Globus pallidus (tissue), 1 donor: ENCODE measurements at places on chromosomes 3 and 15.

- DNase-seq = no peak
Measured at GRCh38 chr15:91140601-91141000, 40.5 kb downstream of the SV2B start.

DNA sequence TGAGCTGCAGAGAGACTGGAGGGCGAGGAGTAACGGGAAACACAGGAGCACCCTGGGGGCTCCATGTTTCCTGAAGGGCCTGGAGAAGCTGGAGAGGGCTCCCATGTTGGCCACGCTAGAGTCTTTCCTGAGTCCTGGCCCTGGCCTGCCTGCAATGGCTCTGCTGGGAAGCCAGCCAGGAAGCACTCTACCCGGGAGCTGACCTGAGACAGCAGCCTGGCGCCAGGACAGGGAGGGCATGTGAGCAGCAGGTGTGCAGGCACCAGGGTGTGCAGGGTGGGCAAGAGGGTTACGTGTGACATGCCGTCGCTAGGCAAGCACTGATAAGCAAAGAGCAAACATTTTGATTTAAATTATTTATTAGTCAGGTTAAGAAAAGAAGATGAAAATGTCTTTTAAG, 301.4 kb downstream of the OCA2 start:
- DNase-seq = no peak

DNA sequence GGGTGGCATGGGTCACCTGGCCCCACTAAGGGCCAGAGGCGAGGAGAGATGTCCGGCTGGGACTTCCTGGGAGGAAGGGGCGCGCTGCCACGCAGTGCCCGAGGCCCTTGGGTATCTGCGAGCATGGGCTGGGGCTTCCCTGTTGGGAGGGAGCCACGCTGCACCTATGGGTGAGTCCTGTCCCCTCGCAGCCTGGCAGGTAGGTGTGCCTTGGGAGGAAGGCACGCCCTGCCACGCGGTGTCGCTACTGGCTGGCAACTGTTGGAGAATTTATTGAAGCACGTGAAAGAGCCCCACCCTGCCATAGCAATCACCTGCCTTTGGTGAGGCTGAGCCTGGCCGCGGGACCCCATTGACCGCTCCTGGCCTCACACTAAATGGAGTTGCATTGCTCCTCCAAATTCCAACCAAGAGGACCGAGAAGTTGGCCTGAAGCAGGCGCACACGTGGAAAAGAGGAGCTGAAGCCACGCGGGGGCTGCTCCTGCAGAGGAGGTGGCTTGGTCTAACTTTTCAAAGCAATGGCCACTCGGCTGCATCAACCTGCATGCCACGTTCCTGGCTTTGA, 134.2 kb downstream of the TJP1 start:
- no peak for DNase-seq

DNA sequence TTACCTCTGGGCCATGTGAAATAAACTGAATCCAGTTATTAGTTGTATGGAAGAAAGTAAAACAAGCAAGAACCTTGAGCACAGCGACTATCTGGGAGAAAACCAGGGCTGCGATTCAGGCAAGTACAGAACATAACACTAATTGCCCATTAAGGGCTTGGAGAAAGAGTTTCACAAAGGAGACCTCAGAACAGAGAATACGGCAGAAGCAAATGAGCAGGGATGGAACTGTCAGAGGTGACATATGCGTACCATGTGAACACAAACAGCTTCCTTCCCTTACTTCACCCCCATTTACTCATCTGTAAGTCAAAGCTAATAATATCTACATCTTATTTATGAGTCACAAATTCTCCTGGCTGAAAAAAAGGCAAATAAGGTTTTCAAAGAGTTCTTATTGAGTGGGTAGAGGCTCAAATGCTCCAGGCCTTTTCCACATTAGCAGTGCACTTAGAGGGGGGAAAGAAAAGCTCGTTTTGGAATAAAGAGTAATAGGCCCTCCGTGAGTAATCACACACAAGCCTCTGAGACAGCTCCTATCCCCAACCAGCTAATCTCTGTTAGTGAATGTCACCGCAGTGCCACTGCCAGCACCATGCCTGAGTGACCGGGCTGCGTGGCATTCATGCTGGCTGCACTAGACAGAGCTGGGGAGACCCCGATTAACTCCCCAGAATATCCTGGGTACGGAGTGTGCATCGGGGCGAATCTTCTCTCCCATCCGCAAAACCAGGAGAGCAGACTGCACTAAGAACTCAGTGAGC, 2.6 kb downstream of the PCSK6 start:
- no peak for DNase-seq

DNA sequence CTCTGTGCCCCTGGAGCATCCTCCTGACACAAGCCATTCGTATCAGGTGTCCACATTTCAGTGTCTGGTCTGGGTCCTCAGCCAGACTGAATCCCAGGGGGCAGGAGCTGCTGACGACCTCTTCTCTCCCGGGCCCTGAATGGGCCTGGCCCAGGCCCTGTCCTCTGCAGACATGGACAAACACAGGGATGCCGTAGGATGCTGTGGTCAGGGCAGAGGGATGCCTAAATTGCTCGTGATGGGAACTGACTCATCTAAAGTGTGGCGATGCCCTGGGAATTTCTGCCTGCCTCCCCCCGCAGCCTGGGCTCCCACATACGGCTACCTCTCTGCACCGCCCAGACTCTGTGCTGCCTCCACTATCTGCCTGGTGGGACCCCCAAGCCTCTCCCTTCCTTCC, 58.5 kb upstream of the CTSH start:
- DNase-seq = no peak

GRCh38 chr3:58241306-58242044, 3.9 kb downstream of the ABHD6 start:
- DNase-seq = no peak

DNA sequence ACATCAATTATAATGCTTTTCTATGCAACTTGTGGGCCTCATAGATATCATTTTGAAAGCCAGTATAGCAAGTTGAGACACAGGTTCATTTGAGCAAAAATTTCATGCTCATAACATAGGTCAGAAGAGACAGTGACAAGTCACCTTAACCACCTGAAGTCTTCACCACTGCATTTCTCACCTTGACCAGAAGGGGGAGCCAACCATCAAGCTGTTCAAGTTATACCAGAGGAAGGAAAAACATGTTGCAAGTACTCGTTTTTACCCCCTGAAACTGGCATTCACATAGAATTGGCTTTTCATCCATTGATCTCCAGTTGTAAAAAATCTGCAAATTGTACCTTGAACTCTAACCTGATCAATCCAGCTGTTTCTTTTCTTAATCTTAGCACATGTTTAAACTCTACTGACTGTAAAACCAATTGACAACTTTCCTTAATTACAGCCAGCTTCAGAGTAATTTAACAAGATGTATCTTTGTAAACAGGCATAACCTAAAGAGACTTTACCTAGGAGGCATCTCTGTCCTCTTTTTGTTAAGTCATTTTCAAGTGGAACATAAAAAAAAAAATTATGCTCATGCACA, 1.4 kb downstream of the LMOD3 start:
- peak; percentile 84 for DNase-seq

DNA sequence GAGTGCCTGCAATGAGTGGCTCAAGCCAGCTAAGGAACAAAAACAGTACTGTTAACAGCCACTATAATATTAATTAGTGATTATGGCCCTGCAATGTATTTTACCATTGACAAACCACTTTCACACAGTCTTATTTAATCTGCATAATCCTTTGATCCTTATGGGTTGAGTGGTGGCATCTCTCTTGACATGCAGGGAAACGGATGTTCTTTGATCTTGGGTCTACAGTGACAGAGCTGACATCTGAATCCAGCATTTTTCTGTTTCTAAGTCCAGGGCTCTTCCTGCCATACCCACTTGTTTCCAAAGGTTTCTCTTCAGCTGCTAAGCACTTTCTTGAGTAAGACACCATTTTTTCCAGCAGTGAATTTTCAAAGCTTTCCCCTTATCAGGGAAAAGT, 277.7 kb upstream of the ROPN1 start:
- DNase-seq = no peak

- DNase-seq = no peak
Measured at GRCh38 chr3:13642597-13642996, 93.7 kb downstream of the FBLN2 start.

DNA sequence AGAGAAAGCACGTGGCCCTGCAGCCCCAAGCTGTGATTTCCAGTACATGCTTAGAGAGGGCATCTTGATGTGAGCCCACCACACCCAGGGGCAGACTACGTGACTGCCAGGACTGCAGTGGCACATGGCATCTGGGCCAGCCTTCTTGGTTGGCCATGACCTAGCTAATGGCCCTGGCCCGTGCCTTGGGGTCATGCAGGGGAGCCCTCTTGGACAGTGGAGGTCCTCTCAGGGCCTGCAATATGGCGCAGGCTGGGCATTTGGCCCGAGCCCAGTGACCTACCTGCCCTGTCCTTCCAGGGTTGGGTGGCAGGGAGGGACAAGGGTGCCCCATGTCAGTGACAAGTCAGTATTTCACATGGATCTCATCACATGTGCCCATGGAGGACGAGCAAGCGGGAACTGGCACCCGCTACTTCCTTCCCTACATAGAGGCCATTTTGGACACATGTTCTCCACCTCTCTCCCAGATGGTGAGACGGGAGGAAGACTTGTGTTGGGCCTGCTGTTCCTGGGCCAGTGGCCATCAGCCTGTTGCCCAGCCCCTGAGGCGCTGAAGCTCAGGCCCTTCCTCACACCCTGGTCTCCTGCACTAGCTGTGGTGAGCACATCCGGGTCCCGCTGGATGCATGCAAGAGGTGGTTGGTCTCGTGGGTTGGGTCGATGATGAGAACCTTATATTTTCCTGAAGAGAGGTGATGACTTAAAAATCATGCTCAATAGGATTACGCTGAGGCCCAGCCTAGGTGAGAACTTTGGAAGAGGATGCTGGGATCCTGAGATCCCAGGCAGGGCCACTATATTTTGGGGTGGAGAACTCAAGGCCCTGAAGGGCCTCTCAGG, 195.6 kb downstream of the UBE3A start:
- DNase-seq = no peak

DNA sequence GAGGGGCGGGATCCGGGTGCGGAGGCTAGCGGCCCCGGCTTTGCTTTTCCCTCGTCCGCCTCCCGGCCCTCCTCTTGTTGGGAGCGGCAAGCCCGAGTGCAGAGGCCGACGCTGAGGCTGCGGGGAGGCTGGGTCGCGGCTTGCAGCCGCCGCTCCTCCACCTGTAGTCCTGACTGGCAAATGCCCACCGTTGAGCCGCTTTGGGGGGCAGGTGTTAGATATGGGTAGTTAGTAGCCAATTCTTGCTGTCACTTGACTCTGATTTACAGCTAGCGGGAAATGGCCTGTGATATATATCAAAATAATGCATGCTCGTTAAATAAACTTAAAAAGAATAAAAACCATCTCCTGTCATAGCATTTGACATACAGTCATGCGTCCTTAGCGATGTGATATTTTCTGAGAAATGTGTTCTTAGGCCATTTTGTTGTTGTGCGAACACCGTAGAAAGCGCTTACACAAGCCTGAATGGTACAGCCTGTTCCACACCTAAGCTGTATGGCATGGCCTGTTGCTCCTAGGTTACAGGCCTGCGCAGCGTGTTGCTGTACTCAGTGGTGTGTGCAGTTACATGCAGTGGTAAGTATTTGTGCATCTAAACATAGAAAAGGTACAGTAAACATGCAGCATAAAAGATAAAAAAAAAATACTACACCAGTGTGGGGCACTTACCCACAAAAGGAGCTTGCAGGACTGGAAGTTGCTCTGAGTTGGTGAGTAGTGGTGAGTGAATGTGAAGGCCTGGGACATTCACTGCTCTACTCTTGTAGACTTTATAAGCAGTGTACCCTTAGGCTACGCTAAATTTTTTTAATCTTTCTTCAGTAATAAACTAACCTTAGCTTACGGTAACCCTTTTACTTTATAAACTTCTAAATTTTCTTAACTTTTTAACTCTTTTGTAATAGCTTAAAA, 873 bp downstream of the CAPN7 start:
- DNase-seq = no peak

GRCh38 chr3:154588831-154589230, 158.8 kb upstream of the GPR149 start:
- no peak for DNase-seq

GRCh38 chr3:143001034-143001368, 369 bp upstream of the U2SURP start:
- DNase-seq = no peak

DNA sequence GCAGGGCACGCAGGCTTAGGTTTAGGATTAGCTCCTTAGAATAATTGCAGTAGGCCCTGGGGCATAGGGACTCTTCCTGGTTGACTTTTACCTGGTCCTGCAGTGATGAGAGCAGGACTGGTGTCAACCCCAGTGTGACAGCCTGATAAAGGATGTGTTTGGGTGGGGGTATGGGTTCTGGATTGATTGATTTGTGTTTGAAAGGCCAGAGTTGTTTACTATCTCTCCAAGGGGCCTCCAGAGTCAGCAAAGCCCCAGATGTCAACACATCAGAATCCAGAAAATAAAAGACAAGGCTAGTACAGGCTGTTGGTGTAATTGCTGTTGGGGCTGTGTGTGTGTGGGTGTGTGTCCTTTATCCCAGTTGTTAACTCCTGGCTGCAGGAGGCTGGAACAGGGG, 122.3 kb downstream of the CHRNA7 start:
- no peak for DNase-seq

GRCh38 chr15:89666858-89667705, 11.8 kb upstream of the KIF7 start:
- no peak for DNase-seq

DNA sequence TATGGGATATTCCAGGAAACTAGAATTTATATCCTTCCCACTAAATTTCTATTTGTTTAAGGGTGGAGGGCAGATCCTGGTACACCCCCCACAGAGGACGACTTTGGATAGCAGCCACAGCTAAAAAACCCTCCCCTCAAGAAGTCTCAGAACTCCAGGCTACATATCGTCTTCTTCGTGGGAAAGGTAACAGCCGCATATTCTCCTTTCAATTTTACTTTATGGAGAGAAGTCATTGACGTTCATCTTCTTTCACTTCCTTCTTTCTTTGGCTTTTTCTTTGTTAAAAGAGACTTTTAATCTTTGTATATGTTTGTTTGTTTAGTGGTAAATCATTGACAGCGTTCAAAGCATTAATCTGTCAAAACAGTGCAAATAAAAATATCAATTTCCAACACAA, 36.3 kb downstream of the TRIP4 start:
- DNase-seq = no peak

DNA sequence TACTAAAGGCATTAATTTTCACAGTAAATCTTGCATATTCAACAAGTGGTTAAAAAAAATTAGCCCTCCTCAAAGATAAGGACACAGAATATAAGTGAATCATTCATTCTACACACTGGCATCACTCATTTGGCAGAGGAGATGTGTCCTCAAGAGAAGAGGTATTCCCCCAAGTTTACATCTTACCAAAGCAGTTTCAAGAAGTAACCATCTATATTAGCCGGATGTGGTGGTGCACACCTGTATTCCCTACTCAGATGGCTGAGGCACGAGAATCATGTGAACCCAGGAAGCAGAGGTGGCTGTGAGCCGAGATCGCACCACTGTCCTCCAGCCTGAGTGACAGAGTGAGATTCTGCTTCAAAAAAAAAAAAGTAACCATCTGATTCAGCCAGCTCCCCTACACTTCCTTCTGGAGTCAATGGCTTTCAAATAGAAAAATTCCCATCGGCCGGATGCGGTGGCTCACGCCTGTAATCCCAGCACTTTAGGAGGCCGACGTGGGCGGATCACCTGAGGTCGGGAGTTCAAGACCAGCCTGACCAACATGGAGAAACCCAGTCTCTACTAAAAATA, 15.4 kb downstream of the RAF1 start:
- no peak for DNase-seq

GRCh38 chr3:152263711-152264110, 5.0 kb upstream of the MBNL1 start:
- DNase-seq = no peak
